Stimulated activated CD8-positive, alpha-beta memory T cell treated with anti-CD3 and anti-CD28 coated beads, Interleukin-2, amount 100 ng/mL, for 48 hours (primary cell): ENCODE measurements at places on chromosomes 2 and 18.

- DNase-seq, result peak; percentile 3
Measured at GRCh38 chr2:26086155-26086637, 52.3 kb downstream of the RAB10 start.

DNA sequence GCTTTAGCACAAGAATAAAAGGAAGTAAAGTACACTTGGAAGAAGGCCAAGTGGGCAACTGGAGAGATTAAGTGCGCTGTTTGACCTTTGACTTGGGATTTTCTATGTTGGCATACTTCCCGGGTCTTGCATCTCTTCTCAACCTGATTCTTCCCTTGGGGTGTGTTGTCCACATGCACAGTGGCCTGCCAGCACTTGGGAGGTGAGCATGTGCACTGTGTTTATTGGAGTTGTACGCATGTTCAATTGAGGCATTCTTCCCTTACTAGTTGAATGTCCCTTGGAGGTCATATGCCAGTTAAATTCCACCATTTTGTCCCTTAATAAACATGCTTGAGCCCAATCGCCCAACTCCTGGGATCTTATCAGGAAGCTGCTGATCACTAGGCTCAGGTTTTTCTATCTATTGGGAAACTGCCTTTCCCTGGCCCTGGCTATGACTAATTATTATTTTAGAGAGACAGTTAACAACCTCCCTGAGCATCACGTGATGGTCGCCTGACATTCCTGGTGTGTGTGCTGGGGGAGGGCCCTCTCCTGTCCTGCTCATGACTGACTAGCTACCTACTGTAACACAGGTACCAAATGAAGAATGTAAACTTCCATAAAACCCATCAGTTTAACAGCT, 62.5 kb upstream of the RAPGEF4 start:
- no peak for DNase-seq

DNA sequence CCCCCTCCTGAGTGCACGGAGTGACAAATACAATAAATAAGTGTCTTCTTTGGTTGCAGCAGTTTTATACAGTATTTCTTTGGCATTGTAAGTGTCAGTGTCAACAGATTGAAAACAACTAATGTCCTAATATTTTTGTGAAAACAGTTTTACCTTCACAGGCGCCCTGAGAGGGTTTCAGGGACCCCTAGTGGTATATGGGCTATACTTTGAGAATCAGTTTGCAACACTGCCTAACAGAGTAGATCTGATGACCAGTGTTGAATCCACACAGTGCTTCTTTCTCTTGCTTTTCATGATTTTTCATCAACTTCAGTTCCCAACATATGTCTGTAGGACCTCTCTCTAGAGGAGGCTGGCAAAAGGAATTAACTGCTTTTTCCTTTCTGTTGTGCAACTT, 162.2 kb downstream of the PRPF40A start:
- no peak for DNase-seq

GRCh38 chr18:398935-399630, 101.4 kb downstream of the COLEC12 start:
- no peak for DNase-seq

DNA sequence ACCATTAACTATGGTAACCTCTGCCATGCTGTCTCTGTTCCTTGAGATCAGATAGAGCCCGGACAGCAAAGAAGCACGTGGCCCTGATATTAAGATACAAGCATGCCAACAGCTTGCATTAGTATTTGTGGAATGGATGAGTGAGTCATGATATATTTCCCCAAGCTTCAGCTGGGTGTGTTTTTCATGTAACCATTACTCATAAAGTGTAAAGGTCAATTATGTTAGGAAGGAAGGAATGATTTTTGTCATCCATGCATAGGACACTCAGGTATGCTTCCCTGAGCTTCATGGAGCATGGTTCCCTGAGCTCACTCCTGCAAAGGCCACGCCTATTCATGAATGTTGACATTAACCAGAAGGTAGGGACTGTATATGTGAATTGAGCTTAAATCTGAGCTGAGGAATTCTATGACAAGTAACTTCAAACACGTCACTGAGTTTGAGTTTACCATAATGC, 74.6 kb downstream of the ARL4C start:
- no peak for DNase-seq
